ENCODE measurements at places on chromosomes 2 and 18. TPM values are rescaled to one million over a fixed set of nuclear protein-coding genes. Genes with fewer than 3 reads are reported as not detected.

SP140 gene
- under 0.01 TPM for total RNA-seq

NEB gene
- total RNA-seq = 3.3 TPM

PLEKHB2 gene
- 191 TPM for total RNA-seq

PLEKHH2 gene
- 0.43 TPM for total RNA-seq

ELOA2 gene
- not detected for total RNA-seq

CTLA4 gene
- total RNA-seq = not detected

HMSD gene
- total RNA-seq = not detected

YES1 gene
- total RNA-seq = 162 TPM

LYPD6 gene
- 1.4 TPM for total RNA-seq

IL18R1 gene
- total RNA-seq = 5.5 TPM

GALR1 gene
- total RNA-seq = not detected

GATA6 gene
- 1.7 TPM for total RNA-seq

BUB1 gene
- total RNA-seq = 1.4 TPM

FBXO41 gene
- total RNA-seq = 2.4 TPM

CRYBA2 gene
- not detected for total RNA-seq

NEMP2 gene
- 2.4 TPM for total RNA-seq

TLX2 gene
- not detected for total RNA-seq

CCBE1 gene
- total RNA-seq = 0.28 TPM

KIF1A gene
- total RNA-seq = not detected

LCT gene
- not detected for total RNA-seq

LYPD1 gene
- 0.14 TPM for total RNA-seq

TMEM169 gene
- 0.34 TPM for total RNA-seq

CPSF3 gene
- 66.6 TPM for total RNA-seq

TXNDC2 gene
- total RNA-seq = under 0.01 TPM

RGPD3 gene
- 0.34 TPM for total RNA-seq

ESPNL gene
- under 0.01 TPM for total RNA-seq

KCNF1 gene
- total RNA-seq = not detected

CHMP3 gene
- 166 TPM for total RNA-seq

TP53I3 gene
- 26.4 TPM for total RNA-seq

SDC1 gene
- 741 TPM for total RNA-seq

COL3A1 gene
- total RNA-seq = under 0.01 TPM

MOGAT1 gene
- total RNA-seq = not detected

REG3A gene
- total RNA-seq = not detected

TDRD15 gene
- total RNA-seq = not detected

DOK6 gene
- 0.07 TPM for total RNA-seq

MATN3 gene
- 0.34 TPM for total RNA-seq

NPC1 gene
- 154 TPM for total RNA-seq

SRD5A2 gene
- 0.07 TPM for total RNA-seq

SPHKAP gene
- not detected for total RNA-seq

DSC3 gene
- 394 TPM for total RNA-seq

RAB1A gene
- total RNA-seq = 135 TPM

SERPINB2 gene
- 182 TPM for total RNA-seq

DRC1 gene
- 0.21 TPM for total RNA-seq

All from nasal cavity respiratory epithelium epithelial cell of viscerocranial mucosa (primary cell).